K562 (cell line): ENCODE measurements at places on chromosomes 6 and 20.
A peak's percentile ranks its signal among the peaks of the same experiment; 100 is the strongest.

- no peak for DNase-seq
These were observed 59.7 kb downstream of the HIVEP2 start for GRCh38 chr6:142885182-142885867.

DNA sequence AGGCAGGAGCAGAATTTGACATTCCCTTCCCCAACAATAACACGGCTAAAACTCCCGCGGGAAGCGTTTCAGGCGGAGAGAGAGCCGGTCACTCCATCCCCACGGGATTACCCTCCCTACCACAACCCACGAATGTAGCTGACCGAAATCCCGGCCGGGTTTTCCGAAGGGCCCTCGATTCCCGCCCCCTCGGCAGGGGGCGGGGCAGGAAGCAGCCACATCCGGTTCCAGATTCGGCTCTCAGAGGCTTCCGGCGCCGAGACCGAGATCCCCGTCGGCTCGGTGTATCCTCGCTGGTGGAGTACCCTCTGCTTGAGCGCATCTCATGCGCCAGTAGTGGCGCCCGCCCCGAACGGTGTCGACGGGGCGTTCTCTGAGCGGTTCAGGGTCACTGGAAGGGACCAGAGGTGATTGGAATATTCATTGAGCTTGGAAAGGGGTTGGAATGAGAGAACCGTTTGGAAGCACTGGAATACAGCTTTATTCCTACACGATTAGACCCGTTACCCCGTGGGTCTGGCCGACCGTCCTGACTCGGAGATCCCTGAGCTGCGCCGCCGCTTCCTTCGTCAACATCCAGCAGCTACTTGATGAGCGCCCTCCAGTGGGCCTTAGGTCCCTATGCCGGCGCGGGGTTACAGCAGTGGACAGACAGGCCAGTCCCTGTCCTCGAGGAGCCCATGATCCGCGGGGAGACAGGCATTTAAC, 649 bp upstream of the RGL2 start:
- peak; percentile 90 for DNase-seq

- peak; percentile 74 for DNase-seq
These were observed 517.4 kb upstream of the JARID2 start for GRCh38 chr6:14728396-14729024.

- DNase-seq = no peak
These were observed 487.0 kb downstream of the CD109 start for GRCh38 chr6:74182992-74183391.

DNA sequence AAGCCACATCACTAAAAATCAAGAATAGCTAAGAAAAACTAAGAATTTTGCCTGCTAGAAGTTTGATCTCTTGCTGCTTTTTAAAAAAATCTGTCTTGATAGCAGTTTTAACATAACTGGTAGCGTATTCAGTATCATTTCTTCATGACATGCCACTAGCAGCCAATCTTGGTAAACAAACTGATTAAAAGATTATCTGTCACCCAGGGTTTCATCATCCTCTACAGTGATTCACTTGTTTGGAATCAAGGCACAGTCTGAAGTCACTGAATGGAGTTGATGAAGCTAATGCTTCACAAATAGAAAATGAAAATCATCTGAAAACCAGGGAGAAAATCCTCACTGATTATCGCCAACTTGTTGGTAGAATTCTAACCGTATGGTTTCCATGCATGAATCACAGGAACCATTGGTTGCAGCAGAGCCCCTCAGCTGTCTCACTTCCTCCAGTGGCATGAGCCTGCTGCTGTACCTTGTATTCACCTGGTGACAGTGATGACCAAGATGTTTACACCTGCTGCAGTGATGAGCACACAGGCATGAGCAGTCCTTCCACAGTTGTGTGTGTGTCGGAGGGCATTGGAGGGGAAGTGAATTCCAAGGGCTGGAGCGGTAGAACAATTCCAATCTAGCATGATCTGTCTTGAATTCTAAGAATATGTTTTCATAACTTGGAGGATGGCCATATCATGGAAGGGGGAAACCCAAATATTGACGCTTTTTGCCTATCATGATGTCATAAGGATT, 275.0 kb downstream of the KHDC1L start:
- no peak for DNase-seq
